NT2/D1 (cell line): ENCODE measurements at places on chromosomes 3 and 15.

DNA sequence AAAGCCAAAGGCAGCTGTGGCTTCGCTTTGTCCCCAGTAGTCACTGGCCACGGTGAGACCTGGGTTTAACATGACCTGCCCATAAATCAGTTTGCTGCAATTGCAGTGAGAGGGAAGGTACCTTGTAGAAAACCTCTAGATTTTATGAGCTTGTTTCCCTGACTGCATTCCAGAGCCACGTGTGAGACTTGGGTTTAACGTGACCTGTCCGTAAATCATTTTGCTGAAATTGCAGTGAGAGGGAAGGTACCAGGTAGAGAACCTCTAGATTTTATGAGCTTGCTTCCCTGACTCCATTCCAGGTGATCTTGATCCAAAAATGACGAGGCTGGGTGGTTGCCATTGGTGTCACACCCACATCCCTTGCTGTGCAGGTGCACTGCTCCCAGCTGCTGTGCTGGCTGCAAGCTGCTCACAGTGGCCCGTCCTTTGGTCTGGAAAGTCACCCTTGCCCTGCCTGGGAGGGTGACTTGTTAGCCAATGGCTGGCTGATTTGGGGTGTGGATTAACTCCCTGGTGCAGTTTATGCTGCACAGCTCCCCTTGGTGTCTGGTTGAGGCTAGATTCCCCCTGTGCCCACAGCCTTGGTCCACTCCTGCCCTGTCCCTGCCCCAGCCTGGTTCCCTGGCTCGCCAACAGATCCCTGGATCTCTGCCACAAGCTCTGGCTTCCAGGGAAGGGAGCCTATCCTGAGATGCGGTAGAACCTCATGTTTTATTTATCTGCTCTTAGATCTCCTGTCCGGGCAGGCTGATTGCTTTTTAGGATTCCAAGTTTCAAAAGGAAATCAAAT, 192.7 kb upstream of the CTDSPL start:
- DNase-seq: no peak

GRCh38 chr3:114846779-114847178, 300.3 kb downstream of the ZBTB20 start:
- no peak for DNase-seq

DNA sequence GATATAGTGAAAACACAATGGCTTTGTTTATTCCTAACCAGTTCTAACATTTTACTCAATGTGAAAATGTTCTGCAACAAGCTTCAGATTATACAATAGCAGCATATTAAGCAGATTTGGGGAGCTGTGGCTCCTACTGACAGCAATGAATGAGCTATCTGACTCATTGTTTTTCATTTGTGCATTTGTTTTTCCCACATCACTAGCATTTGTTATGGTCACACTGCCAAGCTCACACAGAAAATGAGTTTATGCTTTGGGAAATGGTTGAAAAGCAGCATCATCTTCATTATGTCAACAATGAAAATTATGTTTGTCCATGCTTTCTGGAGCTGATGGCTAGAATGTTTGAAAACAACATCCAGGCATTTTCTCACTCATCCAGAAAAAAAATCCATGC, 53.5 kb downstream of the ZPLD1 start:
- DNase-seq: no peak

DNA sequence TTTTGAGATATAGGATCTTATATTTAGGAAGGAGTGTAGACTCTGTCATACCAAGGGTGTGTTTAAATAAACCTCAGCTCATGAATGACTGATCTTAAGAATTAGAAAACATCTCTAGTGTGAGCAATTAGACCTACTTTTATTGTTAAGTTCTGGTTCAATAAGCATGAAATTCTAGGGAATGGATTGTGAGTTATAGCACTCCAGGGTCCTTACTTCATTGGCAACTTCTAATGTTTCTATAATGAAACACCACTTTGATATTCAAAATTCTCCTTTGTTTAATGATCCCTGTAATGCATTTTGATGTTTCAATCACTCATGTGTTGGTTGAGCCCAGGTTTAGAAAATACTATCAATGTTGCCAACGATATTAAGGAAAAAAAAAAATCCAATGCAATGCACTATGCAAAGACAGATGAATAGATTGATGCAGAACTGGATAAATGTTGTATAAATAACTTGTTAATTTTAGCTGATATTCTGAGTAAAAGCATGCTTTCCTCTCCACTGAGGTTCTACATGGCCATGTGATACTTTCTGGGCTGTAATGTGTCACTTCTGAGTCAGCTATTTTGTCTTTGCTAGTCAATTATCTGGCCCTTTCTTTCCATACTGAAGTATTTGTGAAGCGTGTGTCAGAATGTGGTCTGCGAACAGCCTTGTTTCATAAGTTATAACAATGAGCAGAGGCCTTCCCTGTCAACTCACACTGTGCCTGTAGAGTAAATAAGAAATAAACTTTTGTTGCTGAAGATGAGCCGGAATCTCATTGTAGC, 1035.9 kb downstream of the PLOD2 start:
- no peak for DNase-seq

DNA sequence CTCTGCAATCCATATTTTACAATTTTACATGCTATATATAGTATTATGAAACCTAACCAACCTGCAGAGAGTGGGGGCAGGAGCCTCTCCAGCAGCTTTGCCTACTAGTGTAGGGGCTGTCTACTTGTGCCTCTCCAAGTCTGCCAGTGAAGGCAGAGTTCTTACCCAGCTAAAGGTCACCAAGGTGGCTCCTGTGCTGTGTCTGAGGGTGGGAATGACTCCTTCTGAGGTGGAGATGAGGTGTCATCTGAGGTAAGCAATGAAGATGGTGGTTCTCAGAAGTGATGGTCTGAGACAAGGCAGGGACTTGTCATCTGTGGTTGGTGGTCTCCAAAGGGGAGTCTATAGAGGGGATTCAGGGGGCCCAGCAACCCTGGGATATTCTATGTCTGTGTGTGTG, 47.5 kb downstream of the SACM1L start:
- no peak for DNase-seq

DNA sequence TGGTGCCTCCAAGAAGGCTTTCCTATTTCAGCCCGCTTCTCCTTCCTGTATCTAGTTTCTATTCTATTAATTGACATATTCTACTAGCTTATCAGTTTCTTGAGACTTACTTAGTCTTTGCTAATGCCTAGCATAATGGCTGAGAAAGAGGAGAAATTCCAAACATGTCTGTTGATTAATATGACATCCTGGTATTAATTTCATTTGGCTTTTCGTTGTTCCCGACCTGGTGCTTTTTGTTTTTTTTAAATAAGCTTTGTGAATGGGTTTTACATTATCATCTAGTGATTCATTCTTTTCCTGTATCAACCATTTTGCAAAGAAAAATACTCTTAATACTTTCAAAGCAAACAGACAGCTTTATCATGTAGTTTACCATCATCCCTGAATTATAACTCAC, 13.1 kb downstream of the WDR53 start:
- DNase-seq: no peak

- DNase-seq: no peak
Measured at GRCh38 chr3:132817646-132818177, 95.5 kb upstream of the NPHP3 start.

- DNase-seq: no peak
Measured at GRCh38 chr15:90711842-90712241, 5.3 kb upstream of the BLM start.

- DNase-seq: no peak
Measured at GRCh38 chr3:38835939-38836338, 19.9 kb upstream of the SCN10A start.

DNA sequence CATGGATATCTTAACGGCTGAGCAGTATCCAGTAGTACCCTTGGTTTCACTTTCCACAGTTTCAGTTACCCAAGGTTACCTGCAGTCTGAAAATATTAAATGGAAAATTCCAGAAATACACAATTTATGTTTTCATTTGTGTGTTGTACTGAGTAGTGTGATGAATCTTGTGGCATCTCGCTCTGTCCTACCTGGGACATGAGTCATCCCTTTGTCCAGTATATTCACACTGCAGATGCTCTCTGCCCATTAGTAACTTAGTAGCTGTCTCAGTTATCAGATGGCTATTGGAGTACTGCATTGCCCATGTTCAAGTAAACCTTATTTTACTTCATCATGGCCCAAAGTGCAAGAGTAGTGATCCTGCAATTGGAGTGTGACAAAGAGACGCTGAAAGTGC, 26.1 kb downstream of the GASK1A start:
- DNase-seq: no peak

DNA sequence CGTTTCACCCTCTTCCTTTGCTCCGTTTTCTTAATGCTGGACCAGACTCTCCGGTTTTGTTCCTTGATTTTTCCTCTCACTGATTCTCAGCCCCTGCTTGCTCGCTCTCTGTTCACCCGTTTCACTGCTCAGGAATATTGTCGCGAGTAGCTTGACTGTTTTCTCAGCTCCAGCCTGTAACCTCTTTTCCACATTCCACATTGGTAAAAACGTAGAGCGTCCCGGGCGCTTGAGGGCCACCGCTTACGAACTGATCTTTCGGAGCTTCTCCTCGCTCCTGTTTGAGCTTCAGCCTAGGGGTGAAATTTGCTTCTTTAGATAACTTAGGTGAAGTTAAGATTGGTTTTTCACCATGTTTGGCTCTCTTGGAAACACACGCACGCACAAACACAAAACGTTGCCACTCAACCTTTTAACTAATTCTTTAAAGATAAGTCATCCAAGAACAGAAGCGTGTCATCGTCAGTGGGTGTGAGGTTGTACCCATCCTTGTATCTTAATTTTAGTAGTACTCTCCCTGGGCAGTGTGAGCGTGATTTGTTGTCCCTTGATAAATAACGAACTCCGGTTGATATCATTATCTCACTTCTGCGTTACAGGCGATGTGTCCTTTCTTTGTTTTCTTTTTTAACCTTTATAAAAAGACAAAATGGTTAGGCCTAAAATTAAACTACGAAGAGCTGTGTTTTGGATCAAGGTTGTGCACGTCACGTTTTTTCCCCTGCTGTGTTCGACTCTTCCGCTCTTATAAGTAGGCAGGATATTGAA, 1.0 kb downstream of the PAK2 start:
- peak; percentile 27 for DNase-seq

DNA sequence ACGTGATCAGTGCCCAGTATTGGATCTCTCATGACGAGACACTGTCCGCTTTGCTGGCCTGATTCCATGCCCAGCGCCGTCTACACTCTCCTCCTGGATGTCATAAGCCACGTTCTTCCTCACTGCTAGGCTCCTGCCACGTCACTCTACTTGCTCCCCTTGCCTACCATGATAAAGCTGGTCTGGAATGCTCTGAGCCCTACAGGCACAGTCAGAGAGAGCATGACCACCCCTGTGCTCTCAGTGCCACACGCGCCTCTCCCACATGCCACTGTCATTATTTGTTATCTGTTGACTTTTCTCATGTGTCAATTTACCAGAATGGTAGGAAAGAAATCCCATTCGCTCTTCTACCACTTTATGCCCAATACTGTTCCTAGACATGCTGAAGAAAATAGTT, 148.6 kb downstream of the ANO10 start:
- DNase-seq: no peak

DNA sequence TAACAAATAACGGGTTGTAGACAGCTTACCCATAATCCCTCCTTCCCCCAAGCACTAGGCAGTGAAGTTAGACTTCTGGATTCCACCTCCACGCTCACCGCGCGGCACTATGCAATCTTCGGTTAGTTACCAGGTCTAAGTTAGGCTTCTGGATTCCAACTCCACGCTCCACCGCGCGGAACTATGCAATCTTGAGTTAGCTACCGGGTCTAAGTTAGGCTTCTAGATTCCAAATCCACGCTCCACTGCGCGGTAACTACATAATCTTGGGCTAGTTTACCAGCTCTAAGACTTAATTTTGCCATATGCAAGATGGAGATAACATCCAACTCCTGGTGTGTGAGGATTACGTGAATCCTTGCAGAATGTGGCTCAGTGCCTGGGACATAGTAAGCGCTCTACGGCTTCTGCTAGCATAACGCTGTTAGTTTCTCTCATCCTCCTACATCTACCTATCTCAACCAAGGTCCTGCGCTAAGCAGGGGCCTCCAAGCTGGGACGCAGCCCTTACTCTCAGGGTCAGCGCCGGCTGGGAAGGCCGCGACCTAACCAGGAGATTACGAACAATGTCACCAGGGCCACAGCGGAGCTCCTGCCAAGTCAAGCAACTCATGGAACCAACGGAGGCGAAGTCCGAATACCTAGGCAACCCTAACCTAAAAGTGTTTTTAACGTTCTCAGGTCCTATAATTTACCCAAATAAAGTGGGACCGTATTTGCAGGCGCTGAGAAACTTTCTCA, 497 bp upstream of the RPLP1 start:
- no peak for DNase-seq

DNA sequence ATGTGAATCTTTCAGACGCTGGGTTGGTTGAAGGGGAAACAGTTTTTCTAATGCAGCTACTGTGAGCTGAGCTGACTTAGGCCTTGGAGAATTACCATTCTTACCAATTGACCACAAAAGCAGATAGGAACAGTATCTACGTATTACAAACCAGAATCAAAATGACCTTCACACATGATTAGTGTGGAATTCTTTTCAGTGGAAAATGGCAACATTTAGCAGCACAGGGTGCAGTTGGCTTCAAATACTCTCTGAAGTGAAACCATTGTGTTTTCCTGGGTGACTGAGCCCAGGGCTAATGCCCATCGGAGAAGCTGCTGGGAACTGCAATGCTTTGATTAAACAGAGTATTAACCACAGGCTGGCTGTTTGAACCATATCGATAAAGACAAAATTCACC, 40.2 kb upstream of the GOLGA8J start:
- no peak for DNase-seq

- no peak for DNase-seq
Measured at GRCh38 chr3:77868725-77869124, 828.8 kb downstream of the ROBO2 start.

DNA sequence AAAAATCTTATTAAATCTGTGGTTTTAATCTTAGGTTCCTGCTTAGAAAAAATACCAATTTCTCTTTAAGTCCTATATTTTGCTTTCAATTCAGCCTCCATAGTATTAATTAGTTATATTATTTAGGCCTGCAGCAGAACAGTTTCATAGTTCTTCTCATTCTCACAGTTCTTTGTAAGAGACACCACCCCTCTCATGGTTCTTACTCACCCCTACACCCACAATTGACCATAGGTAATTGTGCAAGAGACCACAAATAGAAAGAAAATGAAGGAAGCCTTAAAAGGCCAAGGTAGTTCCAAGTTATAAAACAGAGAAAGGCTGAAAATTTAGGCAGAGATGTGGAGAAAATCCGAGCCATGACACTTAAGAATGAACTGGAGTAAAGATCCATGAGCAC, 415.3 kb downstream of the TIGIT start:
- no peak for DNase-seq

DNA sequence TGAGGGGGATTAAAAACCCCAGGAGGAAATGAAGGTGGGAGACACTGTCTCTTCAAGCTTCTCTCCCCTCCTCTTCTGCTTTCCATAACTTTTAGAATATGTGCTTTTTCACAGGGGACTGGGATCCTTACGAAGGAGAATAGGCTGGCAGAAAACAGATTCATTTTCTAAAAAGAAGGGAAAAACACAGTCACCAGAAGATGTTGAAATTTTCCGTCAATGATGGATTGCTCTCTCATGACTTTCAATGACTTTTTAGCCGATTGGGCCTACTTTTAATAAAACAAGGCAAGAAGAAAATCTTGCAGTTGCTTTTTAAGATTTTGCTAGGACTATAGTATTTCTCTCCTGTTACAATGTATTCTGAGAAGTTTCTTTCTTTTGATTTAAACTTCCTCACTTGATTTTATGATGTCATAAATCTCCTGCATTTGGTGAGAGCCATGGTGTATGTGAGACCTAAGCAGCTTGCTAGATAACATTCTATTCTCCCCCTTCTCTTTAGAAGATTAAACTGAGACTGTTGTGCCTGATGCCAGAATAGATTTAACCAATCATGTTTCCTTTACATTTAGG, 241.2 kb downstream of the FEZF2 start:
- DNase-seq: no peak
